Mononuclear cell (primary cell): ENCODE measurements at places on chromosomes 3 and 15. TPM values are rescaled to one million over a fixed set of nuclear protein-coding genes. Genes with fewer than 3 reads are reported as not detected.

Gene SAXO2
- total RNA-seq: 2.1 TPM

Gene TP63
- total RNA-seq: 0.21 TPM

Gene RABL3
- 13.7 TPM for total RNA-seq

Gene TM6SF1
- 5.6 TPM for total RNA-seq

Gene LRRC31
- total RNA-seq: not detected

Gene GPR87
- not detected for total RNA-seq
